ENCODE measurements at places on chromosomes 16 and 17. TPM values are rescaled to one million over a fixed set of nuclear protein-coding genes. Genes with fewer than 3 reads are reported as not detected.

SLC5A2 gene
- 0.67 TPM for total RNA-seq

CD7 gene
- total RNA-seq, result 0.67 TPM

GINS2 gene
- 4.3 TPM for total RNA-seq

GSE1 gene
- 76.1 TPM for total RNA-seq

TMEM132E gene
- not detected for total RNA-seq

ZNF423 gene
- not detected for total RNA-seq

IL21R gene
- 28.5 TPM for total RNA-seq

CHST4 gene
- not detected for total RNA-seq

ODAD4 gene
- 0.56 TPM for total RNA-seq

FGF11 gene
- total RNA-seq, result 4.6 TPM

TNK1 gene
- total RNA-seq, result 11.7 TPM

TEKT5 gene
- total RNA-seq, result 0.42 TPM

GNAO1 gene
- 5.1 TPM for total RNA-seq

TAX1BP3 gene
- total RNA-seq, result 17.7 TPM

NOXO1 gene
- 0.74 TPM for total RNA-seq

STRADA gene
- total RNA-seq, result 93.2 TPM

TRIM72 gene
- 0.05 TPM for total RNA-seq

HSD11B2 gene
- total RNA-seq, result not detected

KRTAP4-3 gene
- not detected for total RNA-seq

TBC1D3L gene
- total RNA-seq, result 4.3 TPM

PRAC1 gene
- not detected for total RNA-seq

UBE2Z gene
- 121 TPM for total RNA-seq

CCDC92B gene
- total RNA-seq, result not detected

SLC38A8 gene
- total RNA-seq, result not detected

SLC6A4 gene
- total RNA-seq, result not detected

POLR2A gene
- total RNA-seq, result 240 TPM

GNG13 gene
- total RNA-seq, result not detected

IQCK gene
- total RNA-seq, result 3.0 TPM

UNC13D gene
- 107 TPM for total RNA-seq

ABCC11 gene
- total RNA-seq, result not detected

FKBP10 gene
- total RNA-seq, result 0.70 TPM

GP1BA gene
- not detected for total RNA-seq

CSH2 gene
- total RNA-seq, result not detected

BICDL2 gene
- total RNA-seq, result not detected

CLCN7 gene
- 274 TPM for total RNA-seq

VAT1 gene
- 90.7 TPM for total RNA-seq

KRTAP2-3 gene
- total RNA-seq, result not detected

TLCD3A gene
- total RNA-seq, result 3.4 TPM

TMEM235 gene
- total RNA-seq, result not detected

TSPOAP1 gene
- total RNA-seq, result 30.7 TPM

TBC1D16 gene
- total RNA-seq, result 3.3 TPM

AURKB gene
- 1.1 TPM for total RNA-seq

TMIGD1 gene
- not detected for total RNA-seq

ZKSCAN2 gene
- 9.1 TPM for total RNA-seq

METRNL gene
- total RNA-seq, result 19.7 TPM

OXLD1 gene
- total RNA-seq, result 39.5 TPM

CDH1 gene
- total RNA-seq, result 1.7 TPM

HSPB9 gene
- not detected for total RNA-seq

ZSCAN10 gene
- not detected for total RNA-seq

RUSF1 gene
- total RNA-seq, result 103 TPM

ALDH3A2 gene
- total RNA-seq, result 31.5 TPM

RNF157 gene
- total RNA-seq, result 1.4 TPM

P2RX5 gene
- 410 TPM for total RNA-seq

EME1 gene
- 3.4 TPM for total RNA-seq

All from B cell (primary cell).